SK-N-SH treated with all-trans-retinoic acid at 6 μM for 48 hours (cell line): ENCODE measurements at places on chromosomes 5 and 9.

DNA sequence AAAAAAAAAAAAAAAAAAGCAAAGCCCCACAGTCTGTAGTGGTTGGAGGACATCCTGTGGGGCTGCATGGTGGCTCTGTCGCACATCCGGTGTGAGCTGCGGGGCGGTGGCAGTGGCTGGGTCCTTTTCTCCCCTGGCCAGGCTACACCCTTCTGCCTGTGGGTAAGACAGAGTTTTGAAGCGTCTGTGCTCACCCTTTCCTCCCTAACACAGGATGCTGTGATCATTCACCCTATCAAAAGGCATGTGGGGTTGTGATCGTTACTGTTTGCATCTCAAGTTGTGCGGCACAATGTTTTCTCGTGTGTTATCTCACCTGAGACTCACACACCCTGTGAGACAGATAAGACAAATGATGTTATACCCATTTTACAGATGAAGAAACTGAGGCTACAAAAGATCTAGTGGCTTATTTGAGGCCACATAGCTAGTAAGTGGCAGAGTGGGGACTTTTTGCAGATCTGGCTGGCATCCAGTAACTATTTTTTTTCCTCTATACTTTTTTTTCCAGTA is 17.5 kb downstream of the IRF1 start:
- ATAC-seq: no peak

GRCh38 chr9:28808042-28808441 is 1234.8 kb upstream of the C9orf72 start:
- ATAC-seq: peak; percentile 86

GRCh38 chr5:6746244-6746643 is 33.0 kb downstream of the TENT4A start:
- no peak for ATAC-seq

- peak; percentile 40; the same call in 2 of the 3 replicates for ATAC-seq
These were observed 298.8 kb downstream of the NSG2 start for GRCh38 chr5:174344335-174344734.

DNA sequence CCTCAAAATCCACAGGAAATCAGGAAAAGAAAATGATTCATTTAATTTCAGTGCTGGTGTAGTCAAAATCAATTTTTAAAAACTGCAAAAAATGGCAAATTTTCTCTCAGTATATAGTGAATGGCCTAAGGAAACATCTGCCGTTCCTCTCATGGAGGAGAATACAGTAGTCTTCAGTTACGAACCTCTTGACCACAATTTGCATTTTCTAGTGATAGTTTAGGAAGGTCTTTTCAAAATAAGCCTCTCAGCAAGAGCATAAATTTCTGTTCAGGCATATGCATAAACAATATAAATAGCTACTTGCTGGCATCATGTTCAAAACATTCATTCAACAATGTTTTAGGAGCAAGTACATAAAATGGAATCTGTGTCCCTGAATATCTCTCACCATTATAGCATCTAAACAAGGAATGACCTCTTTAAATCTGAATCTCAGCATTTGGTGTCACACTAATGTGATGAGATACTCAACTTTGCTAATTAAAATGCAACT is 33.5 kb downstream of the HAPLN1 start:
- ATAC-seq: no peak

DNA sequence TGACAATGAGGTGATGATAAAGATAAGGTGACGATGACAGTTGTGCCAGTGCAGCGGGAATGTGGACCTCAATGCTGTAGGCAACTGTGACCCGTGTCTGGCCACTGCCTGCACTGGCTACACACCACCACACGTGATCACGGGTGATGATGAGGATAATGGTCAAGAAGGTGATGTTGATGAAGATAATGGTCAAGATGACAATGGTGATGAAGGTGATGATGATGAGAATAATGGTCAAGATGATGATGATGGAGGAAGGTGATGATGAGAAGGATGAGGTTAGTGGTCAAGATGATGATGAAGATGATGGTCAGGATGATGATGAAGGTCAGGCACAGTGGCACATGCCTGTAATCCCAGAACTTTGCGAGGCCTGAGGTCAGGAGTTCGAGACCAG is 30.7 kb upstream of the AIF1L start:
- ATAC-seq: no peak

DNA sequence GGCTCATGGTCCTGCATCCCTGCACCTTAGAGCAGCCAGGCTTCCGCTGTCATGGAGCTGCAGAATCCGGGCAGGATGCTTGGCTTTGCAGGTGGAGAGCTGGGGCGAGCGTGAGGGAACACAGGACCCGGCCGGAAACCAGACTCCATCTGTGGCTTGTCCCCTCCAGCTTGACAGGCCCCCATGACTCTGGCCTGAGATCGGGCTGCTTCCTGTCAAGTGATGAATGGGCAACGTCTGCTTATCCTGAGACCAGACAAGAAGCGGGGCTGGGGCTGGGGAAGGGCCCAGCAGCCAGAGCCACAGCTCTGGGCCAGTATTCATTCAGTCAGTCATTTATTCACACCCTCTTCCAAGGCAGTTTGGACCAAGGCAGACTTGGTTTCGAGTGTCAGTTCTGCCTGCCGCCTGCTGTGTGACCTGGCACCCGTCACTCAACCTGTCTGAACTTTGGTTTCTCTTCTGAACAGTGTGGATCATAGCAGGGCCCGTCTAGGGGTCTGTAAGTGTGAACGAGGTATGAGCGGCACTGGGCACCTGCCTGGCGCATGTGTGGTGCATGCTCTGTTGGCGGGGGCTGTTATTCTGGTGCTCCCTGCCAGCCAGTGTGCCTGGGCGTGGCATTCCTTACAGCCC is 37.5 kb downstream of the NEK6 start:
- ATAC-seq: peak; percentile 2; the same call in 1 of the 3 replicates

GRCh38 chr9:130236436-130236985 is 29.0 kb upstream of the HMCN2 start:
- ATAC-seq: no peak

DNA sequence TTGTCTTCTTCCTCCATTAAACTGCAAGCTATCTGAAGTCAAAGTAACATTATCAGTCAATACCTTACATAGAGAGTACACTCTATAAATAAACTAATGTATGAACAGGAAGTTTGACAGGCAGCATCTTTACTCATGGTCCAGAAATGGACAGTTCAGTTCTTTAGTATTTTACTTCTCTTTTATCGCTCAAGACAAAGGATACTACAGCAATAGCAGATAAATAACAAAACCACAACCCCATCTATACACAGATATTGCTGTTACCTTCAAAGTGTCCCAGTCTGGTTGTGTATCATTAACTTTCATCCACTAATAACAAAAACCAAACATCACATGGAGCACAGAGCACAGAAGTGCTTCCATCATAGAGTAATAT is 46.4 kb downstream of the SEMA5A start:
- no peak for ATAC-seq

DNA sequence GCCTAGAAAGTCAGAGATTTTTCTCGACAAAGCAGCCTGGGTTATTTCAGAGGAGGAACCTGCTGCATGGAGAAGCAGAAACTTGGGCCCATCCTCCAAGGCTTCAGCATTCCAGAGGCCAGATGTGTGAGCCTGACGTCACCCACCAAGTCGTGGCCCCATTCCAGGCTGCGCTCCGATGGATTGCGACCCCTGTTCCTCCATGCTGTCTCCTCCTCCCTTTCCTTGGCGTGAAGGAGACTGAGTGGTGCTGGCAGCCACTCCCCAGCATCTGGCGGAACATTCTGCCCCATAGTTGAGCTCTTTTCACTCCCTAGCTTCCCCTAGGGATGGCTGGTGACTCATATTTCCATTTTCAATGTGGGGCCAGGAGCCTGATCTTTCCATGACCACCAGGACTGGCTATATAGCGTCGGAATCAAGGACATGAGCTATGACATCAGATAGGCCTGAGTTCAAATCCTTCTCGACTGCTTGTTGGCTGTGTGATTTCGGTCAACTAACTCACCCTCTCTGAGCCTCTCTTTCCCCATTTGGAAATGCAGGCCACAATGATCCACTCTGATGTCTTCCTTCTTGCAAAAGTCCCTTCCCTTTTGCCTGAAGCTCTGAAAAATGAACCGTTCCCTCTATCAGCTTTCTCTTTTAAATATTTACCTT is 24.5 kb upstream of the DUSP1 start:
- peak; percentile 32 for ATAC-seq

GRCh38 chr5:177599731-177600507 is at the start of gene B4GALT7:
TSS of gene B4GALT7 (plus strand) at chr5:177600132. CDS start at chr5:177600211, 79 bp downstream.
- peak; percentile 94 for ATAC-seq

GRCh38 chr5:35087991-35088390 is 40.2 kb upstream of the AGXT2 start:
- ATAC-seq: peak; percentile 60

GRCh38 chr5:56095579-56096102 is 100.9 kb upstream of the IL6ST start:
- ATAC-seq: no peak

- ATAC-seq: no peak
These were observed 21.8 kb upstream of the MSH3 start for GRCh38 chr5:80632700-80633099.

GRCh38 chr5:30804739-30805505 is 388.6 kb upstream of the CDH6 start:
- ATAC-seq: peak; percentile 45; the same call in 1 of the 3 replicates

DNA sequence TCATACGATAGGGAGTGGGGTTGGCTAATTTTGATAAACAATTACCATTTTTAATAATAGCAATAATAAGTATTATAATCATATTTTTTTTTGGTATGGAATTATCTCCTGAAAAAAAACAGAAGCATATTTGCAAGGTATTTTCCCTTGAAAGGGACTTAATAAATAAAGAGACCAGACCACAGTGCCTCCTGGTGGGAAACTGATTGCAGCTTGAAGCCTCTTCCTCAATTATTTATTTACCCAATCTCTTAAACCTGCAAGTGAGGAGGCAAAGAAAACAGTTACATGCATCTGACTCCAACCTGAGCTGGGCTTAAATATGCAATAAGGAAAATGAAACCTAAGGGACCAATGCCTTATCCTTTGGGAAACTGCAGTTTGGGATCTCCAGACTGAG is 388.1 kb upstream of the ACO1 start:
- no peak for ATAC-seq

- ATAC-seq: no peak; the same call in 2 of the 3 replicates
These were observed 229.0 kb downstream of the ROR2 start for GRCh38 chr9:91720751-91721705.

DNA sequence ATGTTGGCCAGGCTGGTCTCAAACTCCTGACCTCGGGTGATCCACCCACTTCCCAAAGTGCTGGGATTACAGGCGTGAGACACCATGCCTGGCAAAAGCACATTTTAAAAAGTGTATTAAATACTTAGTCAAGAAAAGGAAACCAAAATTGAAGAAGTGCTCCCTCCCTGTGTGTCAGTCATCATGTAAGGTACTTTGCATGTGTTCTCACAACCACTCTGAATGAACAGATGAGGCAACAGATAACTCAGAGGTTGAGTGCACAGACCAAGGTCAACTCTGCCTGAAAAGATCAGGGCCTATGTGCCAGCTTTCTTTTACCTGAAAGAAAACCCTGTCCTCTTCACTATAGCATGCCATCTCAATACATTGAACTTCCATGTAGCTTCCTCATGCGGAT is 289.7 kb downstream of the MRPS30 start:
- ATAC-seq: no peak

- ATAC-seq: peak; percentile 96
These were observed 151.8 kb upstream of the VLDLR start for GRCh38 chr9:2469681-2470221.

- ATAC-seq: no peak
These were observed 238.5 kb downstream of the KIF4B start for GRCh38 chr5:155252025-155252424.

- no peak for ATAC-seq
These were observed 93.7 kb downstream of the C9orf152 start for GRCh38 chr9:110114086-110114858.

DNA sequence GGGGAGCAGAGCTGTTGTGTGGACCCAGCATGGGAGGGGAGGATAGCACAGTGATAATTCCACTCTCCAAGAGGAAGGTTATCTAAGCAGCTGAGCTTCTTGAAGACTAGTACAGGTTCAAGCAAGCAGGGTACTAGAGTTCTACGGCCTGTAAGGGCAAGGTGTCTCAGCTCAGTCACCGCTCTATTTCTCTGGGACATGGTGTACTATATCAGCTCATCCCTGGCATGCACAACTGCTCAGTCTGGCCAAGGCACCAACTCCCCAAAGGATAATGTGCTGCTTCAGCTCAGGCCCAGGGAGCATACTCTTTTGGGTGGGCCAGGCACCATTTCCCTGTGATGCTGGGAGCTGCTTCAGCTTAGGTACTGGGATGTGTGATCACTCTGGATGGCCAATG is 69.8 kb downstream of the RNF130 start:
- ATAC-seq: no peak

DNA sequence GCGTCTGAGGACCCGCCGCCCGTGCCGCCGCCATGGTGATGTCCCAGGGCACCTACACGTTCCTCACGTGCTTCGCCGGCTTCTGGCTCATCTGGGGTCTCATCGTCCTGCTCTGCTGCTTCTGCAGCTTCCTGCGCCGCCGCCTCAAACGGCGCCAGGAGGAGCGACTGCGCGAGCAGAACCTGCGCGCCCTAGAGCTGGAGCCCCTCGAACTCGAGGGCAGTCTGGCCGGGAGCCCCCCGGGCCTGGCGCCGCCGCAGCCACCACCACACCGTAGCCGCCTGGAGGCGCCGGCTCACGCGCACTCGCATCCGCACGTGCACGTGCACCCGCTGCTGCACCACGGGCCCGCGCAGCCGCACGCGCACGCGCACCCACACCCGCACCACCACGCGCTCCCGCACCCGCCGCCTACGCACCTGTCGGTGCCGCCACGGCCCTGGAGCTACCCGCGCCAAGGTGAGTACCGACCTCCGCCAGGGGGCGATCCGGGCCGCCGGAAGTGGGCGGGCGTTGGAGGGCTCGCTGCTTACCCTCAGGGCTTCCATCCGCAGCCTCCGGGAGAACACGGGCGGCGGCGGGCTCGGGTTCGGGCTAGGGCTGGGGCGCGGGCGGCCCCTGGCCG is 8.5 kb downstream of the PRR7 start:
- peak; percentile 31 for ATAC-seq

GRCh38 chr5:86885011-86885410 is 267.3 kb downstream of the COX7C start:
- no peak for ATAC-seq

GRCh38 chr5:137647401-137647800 is 88.5 kb downstream of the KLHL3 start:
- ATAC-seq: no peak

DNA sequence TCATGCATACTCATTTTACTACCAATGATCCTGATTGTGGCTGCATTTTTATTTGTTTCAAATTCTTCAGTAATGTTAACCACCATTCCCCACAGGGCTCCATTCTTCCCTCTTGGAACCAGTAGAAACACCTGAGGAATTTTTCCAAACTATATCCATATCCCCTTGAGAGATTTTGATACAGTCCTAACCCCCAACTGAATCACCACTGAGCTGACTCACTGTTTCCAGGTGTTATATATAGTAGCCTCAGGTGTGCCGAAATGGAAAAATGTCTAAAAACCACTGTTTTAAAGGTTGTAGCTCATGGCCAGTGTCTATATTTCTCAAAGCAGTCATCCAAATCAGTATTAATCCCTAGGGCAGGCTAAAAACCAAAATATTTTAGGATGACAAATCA is 85.2 kb downstream of the MRPS27 start:
- ATAC-seq: no peak

GRCh38 chr9:88936132-88936531 is 55.1 kb upstream of the S1PR3 start:
- no peak for ATAC-seq
